ENCODE measurements at places on chromosomes 7 and 10.

GRCh38 chr10:27247006-27247405 is 6.4 kb upstream of the ACBD5 start:
- DNase-seq, result no peak

DNA sequence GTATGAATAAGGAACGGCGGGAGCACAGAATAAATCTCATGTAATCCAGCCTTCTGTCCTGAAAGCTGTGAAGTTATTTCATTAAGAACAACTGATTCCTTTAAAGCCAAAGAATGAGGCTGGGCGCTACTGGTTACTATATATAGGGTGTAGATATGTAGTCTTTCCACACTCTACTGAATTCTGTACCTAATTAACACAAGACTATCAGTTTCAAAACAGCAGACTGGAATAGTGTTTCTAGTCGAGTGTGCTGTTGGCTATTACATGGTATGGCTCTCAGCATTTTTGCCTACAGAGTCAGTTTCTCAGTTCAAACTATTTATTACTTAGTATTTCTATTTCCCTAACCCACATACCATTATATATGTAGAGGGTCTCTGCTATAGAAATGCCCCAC is 163.3 kb downstream of the THSD7A start:
- DNase-seq, result no peak

- DNase-seq, result no peak
Measured at GRCh38 chr7:63071396-63071795, 927.3 kb upstream of the ZNF722 start.

- no peak for DNase-seq
Measured at GRCh38 chr10:33794460-33794859, 460.0 kb upstream of the NRP1 start.

DNA sequence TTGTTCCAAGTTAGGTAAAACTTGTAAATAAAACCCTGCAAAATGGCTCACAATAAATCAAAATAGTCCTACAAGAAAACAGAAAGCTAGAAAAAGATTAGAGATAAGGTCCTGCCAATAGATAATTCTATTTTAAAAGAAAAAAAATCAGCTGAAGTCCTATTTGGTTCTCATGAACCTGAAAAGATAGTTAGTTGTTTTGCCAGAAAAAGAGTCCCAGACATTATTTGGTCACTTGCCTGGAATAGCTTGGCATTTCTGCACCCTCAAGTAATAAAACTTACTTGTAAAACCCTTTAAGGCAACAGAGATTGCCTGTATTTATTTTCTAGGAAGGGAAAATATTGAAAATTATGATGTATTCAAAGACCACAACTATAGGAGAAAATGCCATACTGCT is 47.7 kb downstream of the LRRN3 start:
- no peak for DNase-seq

DNA sequence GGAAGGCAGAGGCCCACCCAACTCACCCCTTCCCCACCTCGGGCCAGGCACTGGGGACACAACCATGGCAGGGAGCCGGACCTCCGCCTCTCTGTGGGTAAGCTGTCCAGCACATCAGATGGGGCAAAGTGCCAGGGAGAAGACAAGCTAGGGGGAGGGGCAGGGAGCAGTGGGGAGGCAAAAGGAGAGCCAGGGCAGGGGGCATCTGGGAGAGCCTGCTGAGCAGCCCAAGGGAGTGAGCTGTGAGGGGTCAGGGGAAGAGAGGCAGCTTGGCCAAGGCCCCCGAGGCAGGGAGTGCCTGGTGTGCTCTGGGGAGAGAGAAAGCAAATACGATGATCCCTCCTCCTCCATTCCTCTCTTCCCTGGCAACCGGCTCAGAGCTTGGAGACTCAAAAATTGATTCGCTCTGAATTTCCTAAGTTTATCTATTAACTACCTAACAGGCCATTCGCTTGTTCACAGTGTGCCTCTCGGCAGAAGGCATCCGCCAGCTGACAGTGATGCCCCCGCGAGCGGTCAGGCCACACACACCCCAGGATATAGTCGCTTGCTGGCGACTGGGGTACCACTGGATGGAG is 4.5 kb downstream of the CAMK2B start:
- DNase-seq, result no peak

- DNase-seq, result no peak
Measured at GRCh38 chr7:157460721-157461120, 123.9 kb downstream of the DNAJB6 start.
